ENCODE measurements at places on chromosomes 3 and 15.

DNA sequence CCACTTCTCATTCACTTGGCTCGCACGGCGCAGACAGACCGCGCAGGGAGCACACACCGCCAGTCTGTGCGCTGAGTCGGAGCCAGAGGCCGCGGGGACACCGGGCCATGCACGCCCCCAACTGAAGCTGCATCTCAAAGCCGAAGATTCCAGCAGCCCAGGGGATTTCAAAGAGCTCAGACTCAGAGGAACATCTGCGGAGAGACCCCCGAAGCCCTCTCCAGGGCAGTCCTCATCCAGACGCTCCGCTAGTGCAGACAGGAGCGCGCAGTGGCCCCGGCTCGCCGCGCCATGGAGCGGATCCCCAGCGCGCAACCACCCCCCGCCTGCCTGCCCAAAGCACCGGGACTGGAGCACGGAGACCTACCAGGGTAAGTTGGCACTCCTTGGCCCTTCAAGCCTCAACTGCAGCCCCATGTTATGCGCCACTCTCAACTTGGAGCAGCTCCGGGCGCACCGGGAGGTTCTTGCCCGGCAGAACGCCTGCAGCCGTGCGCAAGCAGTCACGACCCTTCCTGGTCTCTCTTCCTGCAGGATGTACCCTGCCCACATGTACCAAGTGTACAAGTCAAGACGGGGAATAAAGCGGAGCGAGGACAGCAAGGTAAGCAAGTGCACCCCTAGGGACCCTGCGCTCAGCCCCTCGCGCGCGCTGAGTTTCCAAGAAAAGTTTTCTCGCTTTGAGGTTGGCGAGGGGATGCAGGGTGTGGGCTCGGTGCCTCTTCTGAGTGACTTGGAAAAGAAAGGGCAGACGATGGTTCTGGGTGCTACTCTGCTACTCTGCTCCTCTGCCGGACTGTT lies at the start of gene BHLHE40:
BHLHE40 (plus strand) TSS at position 10 of the 801 bp plus-strand sequence; CDS start at position 292, 282 bp downstream.
- DNase-seq = peak; percentile 45

DNA sequence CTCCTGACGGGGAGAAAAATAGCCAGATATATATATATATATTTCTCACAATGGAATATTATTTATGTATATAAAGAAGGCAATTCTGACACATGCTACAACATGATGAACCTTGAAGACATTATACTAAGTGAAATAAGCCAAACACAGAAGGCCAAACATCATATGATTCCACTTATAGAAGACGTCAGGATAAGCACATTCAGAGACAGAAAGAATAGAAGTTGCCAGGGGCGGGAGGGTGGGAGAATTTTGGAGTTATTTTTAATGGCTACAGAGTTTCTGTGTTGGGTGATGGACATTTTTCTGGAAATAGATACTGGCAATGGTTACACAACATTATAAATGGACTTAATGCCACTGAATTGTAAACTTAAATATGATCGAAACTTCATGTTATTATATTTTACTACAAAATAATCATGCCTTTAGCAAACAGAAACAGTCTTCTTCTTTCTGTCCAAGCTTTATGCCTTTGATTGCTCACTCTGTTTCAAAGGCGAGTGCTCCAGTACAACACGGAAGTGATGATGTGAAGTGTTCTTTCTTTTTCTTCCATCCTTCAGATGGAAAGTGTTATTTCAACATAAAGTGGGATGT lies 514.0 kb downstream of the OCA2 start:
- no peak for DNase-seq

- DNase-seq = no peak
Measured at GRCh38 chr3:14150491-14151230, 25.8 kb downstream of the TMEM43 start.

DNA sequence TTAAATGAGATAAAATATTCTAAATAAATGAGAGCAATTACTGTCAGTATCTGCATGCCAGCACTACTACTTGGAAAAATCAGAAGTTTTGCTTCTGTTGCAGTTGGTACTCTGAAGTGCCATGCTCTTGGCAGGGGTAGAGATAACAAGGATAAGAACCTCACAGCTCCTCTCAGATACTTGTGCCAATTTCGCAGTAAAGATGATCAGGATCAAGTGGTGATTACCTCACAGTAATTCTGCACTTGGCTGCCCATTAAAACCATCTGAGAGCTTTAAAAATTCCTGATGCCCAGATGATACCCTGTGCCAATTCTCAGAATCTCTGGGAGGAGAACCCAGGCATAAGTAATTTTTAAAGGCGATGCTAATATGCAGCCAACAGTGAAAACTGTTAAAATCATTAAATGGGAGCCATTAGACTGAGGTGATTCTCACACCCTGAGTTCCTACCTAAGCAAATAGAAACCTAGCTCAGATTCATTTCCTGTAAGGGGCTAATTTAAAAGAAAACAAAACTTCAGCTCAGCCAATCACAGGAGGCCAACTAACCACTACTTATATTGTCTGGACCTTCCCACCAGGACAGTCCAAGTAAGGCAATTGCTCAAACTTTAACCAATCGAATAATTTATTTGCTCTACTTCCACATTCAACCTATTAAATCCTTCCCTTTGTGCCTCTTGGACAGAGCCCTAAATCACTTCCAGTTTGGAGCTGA lies 171.2 kb downstream of the KCNMB2 start:
- no peak for DNase-seq

DNA sequence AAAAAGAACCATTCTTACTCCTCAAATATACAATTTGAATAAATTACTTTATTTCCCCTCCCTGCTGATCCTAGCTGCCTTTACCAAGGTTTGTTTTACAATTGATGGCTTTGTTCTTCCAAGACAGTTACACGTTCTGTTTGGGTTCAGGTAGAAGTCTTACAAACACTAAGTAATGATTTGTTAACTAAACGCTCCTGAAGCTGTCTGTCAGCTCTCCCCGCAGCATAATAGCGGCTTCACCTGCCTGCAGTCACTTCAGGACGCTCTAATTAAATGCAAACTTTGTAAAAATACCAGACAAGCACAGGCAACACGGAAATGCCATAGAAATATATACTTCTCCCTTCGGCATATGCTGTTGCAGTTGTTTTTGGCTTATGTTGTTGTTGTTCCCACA lies 176.4 kb upstream of the MDFIC2 start:
- DNase-seq = no peak

DNA sequence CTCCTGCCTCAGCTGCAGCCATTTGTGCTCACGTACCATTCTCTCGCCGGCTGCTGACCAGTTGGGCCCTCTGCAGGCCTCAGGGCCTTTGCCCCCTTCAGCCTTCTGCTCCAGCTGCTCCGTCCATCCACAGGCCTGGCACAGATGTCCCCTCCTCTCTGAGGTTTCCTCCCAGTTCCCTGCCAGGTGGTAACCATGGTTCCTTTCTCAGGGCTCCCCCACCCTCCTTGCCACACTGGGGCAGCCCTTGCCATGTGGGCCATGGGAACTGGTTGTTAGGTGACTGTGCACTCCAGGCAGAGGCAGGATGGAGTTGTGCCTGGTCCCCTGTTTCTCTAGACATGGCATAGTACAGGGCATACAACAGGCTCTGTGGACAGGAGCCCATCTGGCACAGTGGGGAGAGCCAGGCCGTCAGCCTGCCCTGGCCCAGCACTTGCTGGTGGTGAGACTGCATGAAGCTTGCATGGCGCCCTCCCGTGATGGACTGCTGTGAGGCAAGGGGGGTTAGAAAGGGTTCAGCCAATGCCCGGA lies 148.9 kb downstream of the DNAJB8 start:
- DNase-seq = no peak

DNA sequence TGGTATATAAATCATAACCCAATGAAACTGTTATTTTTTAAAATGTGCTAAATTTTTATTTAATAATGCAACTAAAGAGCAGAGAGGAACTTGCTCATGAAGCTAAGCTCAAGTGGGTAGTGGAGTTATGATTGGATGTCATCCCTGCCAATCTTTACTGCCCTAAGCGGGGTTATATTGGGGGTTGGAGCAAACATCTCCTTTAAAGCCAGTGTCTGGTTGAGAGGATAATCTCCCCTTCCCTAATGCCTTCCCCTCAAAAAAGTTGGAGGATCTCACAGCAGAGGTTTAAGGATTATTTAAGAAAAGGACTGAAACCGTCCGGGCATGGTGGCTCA lies 32.1 kb upstream of the CLASP2 start:
- DNase-seq = no peak

DNA sequence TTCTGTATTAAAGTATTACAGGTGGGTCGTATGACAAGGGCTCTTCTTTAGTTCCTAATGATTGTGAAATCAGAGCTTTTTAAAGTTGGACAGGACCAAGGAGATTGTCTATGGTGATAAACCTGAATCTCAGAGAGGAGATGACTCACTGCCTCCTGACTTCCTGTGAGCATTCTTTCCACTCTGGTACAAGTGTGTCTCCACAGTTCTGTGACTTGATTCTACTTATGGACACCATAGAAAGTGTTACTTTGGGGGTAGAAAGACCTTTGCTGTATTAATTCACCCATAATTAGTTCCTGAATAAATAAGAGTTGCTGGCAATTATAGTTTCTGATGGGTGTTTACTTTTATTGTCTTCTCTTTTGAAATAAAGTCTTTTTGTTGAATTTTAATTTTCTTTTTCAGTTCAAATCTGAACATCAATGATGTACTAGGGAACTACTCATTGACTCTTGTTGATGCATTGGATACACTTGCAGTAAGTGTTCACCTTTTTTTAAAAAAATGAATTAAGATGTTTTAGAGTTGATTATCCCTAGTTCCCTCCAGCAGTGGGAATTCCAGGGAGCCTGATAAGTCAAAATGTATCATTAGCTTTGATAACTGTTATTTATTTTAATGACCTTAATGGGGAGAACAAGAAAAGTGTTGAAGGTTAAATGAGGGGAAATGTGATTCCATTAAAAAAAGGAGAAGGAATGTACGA lies 7.4 kb downstream of the EDEM1 start:
- no peak for DNase-seq

DNA sequence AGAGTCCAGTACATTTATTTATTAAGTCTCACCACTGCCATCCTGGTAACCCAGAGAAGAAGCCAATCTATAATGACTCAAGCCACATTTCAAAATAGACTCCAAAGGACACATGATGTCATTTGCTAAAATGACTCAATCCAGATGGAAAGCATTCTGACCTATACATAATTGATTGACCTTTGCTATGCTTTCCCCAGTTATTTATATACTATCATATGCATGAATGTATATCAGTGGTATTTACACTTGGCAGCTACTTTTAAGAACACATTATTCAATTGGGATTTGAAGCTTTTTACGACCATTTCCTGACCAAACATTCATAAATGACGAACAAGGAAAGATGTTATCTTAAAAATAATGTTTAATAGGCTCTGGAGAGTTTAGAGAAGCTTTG lies 297.2 kb downstream of the FHIT start:
- DNase-seq = no peak

- no peak for DNase-seq
Measured at GRCh38 chr3:110708156-110708555, 363.5 kb upstream of the NECTIN3 start.

DNA sequence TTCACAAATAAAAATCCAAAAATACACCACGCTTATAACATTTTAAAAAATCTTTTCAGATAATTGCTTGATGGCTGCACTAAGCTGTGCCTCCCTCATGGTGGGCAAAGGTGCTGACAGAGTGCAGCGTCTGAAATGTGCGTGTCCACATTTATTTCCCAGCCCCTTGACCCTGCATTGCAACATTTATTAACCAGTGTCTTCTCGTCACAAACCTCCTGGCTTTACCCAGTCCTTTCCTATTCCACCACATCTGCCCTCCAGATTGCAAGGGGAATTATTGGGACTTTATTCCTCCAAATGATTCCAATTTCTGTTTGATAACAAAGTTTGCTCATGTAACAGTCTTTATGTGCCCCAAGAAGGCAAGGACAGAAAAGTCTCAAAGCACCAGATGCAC lies 5.5 kb downstream of the RASGRP1 start:
- no peak for DNase-seq

DNA sequence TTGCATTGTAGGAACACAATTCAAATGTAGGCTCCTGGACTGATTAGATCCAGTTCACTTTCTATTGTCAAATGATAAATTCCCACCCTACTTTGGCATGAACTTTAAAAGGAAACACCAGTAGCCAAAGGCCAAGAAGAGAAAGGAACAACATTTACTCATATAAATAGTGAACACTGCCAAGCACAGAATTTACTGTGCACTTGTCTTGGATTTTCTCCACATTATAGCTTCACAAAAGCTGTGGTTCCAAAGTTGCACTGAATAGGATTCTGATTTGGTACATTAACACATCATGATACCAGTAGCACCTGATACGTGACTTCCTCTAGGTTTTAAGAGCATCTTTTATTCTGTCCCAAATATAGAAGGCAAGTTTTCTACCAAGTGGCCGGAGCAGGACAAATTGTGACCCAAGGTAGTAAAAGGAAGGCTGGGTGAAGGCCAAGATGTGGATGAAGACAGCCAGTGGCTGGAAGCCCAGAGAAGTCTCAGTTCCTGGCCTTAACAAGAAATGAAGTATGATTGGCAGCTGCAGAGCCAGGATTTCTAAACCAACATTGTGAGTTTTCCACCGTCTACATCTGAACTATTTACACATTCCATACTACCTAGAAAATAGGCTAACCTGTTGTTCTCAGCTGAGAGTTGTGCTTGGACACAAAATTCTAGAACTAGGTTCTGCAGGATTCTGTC lies 206.7 kb downstream of the THRB start:
- DNase-seq = no peak

DNA sequence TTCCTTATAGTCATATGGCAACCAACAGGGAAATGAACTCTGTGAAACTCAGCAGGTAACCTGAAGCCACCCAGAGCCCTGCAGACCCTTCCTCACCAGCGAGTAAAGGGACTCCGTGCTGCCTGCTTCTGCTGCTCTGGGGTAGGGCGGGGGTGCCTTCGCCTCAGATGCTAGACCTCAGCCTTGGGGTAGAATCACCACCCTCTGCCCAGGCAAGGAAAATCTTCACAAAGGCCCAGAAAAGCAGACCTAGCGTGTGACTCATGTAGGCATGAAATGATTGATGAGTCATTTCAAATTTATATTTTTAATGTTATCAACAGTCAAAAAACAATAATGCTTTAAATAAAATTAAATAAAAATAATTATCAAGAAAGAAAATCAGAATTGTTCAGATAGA lies 6.6 kb downstream of the STIMATE start:
- DNase-seq = no peak

GRCh38 chr3:14461006-14461747 lies 58.8 kb downstream of the SLC6A6 start:
- DNase-seq = no peak

GRCh38 chr15:83919319-83919830 lies 265.5 kb downstream of the ADAMTSL3 start:
- no peak for DNase-seq

Measured in esophagus squamous epithelium (tissue), 5 donors.